ENCODE measurements at places on chromosomes 7 and 10.

GRCh38 chr7:16432425-16432731 is 11.0 kb upstream of the CRPPA start:
- no peak for DNase-seq

DNA sequence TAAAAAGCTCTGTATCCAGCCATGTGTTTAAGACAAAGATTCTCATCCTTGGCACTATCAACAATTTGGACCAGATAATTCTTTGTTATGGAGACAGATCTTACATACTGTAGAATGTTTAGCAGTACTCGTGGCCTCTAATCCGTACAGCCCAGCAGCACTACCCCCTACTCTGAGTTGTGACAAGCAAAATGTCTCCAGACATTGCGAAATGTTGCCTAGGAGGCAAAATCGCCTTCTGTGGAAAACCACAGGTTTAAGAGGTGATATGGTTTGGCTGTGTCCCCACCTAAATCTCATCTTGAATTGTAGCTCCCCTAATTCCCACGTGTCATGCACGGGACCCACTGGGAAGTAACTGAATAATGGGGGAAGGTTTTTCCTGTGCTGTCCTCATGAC is 186.7 kb downstream of the CHCHD3 start:
- no peak for DNase-seq

- DNase-seq, result peak; percentile 42
Measured at GRCh38 chr7:1662101-1662500, 8.0 kb upstream of the ELFN1 start.

GRCh38 chr7:87627634-87627994 is 584 bp upstream of the RUNDC3B start:
- no peak for DNase-seq

GRCh38 chr10:61481597-61481996 is 28.4 kb upstream of the TMEM26 start:
- no peak for DNase-seq

GRCh38 chr7:112234147-112234546 is 27.7 kb downstream of the ZNF277 start:
- no peak for DNase-seq

- no peak for DNase-seq
Measured at GRCh38 chr7:141911391-141911790, 4.8 kb upstream of the OR9A4 start.

DNA sequence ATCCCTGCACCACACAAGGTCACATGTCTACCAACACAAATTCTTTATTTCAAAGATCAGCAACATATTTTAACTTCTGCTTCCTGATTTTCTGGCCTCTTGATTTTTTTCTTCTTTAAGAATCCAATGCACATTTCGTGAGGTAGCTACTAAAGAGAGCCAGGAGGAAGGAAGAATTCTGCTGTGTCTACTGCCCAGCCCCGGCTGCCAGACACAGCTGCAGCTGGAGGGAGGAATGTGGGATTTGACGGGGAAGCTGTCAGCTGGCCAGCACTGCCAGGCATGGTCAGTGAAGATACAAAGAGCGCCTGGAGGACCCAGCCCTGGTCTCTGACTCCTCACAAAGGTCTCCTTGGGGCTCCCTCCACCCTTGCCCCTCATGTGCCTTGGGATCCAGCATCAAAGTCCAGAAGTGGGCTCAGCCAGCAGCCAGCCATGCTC is 6.9 kb upstream of the AOC1 start:
- DNase-seq, result no peak

GRCh38 chr7:99129001-99129400 is 14.9 kb downstream of the SMURF1 start:
- DNase-seq, result no peak

GRCh38 chr10:52571516-52572182 is 200.9 kb downstream of the MBL2 start:
- no peak for DNase-seq

DNA sequence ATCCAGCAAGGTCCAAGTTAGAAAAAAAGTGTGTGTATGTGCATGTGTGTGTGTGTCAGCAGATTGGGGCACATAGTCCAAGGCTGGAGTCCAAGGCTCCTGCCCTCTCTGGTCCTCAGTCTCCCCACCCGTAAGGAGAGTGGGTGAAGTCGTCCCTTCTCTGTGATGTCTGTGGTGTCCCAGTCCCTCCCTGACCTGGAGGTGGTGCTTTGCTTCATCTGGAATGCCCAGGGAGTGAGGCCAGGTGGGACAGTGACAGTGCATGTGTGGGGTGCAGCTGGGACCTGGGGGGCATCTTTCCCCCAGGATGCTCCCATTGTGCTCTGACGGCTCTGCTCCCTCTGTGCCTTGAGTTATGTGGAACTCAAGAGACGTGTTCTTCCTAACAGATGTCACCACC is 18.0 kb downstream of the AQP1 start:
- no peak for DNase-seq

- DNase-seq, result no peak
Measured at GRCh38 chr10:33067481-33067880, 109.5 kb upstream of the ITGB1 start.

- DNase-seq, result no peak
Measured at GRCh38 chr10:123507298-123507697, 158.9 kb upstream of the GPR26 start.

GRCh38 chr7:5567790-5568189 is 144.2 kb upstream of the TNRC18 start:
- no peak for DNase-seq

DNA sequence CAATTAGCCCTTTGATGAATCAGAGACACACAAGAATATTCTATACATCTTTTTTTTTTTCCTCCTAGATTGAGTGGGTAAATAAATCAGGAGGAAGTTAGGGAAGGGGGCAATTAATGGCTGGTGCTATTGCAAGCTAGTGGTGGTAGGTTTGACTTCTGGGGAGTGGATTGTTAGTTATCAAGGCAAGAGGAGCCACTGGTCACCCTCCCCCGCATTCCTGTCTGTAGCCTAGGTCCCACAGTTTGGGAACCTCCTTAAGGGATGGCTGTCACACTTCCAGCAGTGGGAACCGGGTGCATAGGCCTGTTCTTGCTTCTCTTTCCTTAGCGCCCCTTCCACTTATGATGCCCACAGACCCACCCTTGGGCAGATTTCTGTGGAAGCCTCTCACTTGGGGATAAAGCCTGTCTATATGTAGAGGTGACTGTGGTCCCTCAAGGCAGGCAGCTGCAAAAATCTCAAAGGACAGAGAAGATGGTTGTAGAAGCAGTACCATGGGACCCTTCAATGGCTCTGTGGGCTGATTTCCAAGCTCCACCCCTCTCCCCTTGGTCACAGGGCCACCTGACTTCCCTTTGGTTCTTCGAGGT is 2.3 kb upstream of the ADCK2 start:
- no peak for DNase-seq

- peak; percentile 29 for DNase-seq
Measured at GRCh38 chr7:136687693-136688322, 180.6 kb upstream of the CHRM2 start.

GRCh38 chr7:33854178-33854577 is 51.2 kb upstream of the BMPER start:
- peak; percentile 92 for DNase-seq

GRCh38 chr10:132476146-132477065 is 61.2 kb upstream of the INPP5A start:
- no peak for DNase-seq

GRCh38 chr7:96479015-96479645 is 157.2 kb upstream of the SLC25A13 start:
- DNase-seq, result no peak

GRCh38 chr7:86653919-86654659 is 10.4 kb downstream of the GRM3 start:
- no peak for DNase-seq

DNA sequence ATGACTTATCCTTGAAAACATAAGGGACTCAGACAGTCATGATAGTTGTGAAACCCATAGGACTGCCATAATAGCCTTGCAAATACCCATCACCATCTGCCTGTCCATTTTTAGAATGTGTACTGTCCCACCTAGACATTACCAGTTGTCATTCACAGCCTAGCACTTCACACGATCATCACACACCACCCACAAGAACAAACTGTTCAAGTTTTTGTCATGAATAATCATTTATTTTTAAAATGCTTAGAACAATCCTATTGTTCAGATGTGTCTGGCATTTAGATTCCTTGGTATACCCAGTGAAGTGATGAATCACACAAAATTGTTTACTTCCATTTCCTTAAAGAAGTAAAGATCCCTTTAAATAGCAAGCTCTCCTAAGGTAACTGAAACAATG is 46.6 kb downstream of the CCDC3 start:
- no peak for DNase-seq

GRCh38 chr10:78566284-78567111 is 502.3 kb upstream of the ZMIZ1 start:
- no peak for DNase-seq

DNA sequence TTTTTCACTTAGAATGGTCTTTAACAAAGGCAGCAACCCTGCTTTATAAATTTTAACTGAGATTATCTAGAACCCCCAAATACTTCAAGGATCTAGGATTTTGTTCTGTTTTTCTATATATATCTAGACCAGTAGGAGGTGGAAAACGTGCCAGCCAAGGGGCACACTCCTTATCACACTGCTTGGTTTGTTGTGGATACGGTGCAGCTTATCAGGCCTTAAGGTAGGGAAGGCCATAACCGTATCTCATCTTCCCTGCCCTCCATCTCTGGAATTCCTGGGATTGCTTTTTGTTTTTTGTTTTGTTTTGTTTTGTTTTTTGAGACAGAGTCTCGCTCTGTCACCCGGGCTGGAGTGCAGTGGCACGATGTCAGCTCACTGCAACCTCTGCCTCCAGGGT is 75.4 kb downstream of the MPLKIP start:
- DNase-seq, result no peak

DNA sequence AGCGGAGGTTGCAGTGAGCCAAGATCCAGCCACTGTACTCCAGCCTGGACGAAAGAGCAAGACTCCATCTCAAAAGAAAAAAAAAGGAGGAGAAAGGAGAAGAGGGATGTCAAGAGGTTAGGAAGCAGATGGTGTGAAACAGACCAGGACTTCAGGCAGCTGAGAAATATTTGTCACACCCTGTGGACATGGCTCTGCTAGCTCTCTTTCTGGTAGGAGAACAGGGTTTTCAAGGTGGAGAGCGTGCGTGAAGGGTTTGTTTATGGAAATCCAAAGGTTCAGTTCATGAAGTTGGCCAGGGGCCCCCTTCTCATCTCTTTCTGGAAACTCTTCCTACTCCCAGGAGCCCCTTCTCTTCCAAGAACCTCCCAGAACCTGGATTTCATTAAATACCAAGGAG is 110.8 kb upstream of the GALNT17 start:
- no peak for DNase-seq

DNA sequence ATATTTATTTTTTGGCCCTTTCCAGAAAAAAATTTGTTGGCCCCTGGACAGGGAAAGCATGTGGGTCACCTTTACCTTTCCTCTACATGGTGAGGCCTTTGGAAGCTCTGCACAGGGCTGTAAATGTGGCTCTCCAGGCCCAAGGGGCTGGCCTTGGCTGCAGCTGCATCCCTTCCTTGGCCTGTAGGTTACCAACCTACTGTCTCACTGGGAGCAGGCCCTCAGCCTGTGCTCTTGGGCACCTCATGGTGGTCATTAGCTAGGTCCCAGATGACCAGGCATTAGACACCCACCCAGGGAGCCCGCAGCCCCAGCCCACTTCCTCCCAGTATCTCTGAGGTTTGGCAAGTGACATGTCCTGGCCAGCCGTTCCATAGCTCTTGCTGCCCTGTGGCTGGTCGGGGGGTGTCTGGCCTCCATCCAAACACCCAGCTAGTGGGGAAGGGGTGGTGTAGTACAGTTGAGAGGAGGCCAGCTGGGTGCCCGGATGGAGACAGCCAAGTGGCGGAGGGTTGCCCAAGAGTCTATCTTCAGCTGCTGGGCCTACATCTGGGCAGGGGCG is 7.1 kb upstream of the CPA5 start:
- no peak for DNase-seq

DNA sequence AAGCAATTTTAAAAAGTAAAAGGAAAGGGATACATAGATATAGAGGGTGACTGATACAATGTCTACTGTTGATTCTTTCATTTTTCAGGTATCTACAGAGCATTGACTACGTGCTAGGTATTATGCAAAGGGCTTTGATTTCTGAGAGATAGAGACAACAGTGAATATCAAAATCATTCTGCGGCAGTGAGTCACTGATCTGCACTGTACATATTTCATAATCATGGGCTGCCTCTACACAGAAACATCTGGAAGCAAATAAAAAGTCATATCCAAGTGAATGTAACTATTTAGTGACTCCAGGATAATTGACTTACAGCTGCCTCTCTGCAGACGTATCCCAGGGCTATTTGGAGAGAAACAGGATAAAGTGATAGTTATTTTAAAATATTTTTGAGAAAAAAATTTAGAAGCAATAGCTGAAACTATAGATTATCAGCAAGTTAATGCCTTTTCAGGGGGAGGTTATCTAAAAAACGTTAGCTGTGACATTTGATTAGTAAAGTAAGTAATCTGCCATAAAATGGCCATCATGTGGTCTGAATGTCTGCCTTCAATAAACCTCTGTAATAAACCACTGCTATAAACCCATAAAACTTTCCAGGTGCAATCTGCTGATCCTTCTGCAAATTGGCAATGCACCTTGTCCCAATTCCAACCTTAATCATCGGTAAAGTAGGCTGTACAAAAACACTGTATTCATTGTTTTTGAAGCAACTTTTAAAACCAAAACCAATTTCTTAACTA is 43.7 kb downstream of the CPXM2 start:
- no peak for DNase-seq

GRCh38 chr7:143492043-143492471 is 14.4 kb downstream of the TAS2R41 start:
- no peak for DNase-seq

DNA sequence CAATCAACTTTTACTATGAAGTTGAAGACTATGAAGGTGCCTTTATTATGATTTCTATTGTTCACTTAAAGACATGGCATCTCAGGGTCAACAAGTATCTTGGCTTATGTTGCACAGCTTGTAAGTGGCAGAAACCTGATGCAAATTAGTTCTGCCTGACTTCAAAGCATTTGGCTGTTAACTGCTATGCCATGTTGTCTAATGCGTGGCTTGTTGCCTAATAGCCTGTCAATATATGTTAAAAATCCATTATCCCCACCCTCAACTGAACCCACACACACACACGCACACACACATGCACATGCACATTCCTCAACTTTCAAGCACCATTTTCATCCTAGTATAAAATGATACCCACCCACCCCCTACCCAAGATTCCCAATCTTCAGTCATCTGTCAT is 217.1 kb downstream of the NRG3 start:
- no peak for DNase-seq

DNA sequence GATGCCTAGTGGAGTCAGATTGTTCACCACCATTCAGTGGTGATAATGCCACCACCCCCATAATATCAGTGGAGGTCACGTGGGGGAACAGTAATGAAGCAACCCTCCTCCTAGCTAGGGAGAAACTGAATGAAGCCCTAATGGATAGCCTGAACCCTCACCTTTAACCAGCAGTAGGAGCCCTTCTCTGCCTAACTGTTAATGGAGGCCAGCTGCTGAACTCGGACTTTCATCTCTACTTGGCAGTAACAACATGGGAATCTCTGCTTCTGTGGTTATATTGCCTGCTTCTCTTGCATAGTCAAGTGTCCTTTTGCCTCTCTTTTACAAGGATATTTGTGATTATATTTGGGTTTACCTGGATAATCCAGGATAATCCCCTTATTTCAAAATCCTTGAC is 1097.9 kb downstream of the REEP3 start:
- no peak for DNase-seq
